ENCODE measurements at places on chromosomes 12 and 14.

DNA sequence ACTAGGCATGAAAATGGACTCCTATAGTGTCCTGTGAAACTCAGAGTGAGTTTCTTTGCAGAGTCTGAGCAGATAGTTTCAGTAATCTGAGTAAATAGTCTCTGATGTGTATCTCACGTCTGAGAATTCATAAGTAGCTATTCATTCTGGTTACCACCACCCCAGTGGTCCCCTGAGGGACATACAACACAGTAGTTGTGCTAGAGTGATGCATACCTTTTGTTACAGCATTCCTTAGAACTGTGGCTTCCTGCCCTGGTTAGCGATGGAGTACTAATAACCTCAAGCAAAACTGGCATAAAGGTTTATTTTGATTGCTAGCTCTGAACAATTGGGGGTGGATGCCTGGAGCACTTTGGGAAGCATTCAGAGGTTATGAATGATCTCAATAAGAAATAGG lies 114.7 kb downstream of the DAAM1 start:
- no peak for DNase-seq

DNA sequence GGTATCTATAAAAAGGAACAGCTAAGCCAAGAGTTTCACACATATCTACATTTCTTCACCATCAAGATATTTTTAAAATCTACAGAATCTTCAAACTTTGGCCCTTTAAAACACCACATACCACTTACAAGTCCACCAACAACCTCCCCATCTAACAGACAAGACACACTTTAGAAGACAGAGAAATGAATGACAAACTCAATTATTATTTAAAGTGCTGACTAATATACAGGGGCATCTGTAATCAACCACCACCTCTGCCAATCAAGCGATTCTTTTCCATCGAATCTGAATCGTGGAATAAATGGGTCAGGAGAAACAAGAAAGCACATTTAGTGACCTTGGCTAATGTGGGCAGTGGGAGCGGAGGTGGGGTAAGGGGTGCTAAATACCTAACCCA lies 7.7 kb downstream of the SETD3 start:
- DNase-seq = no peak

GRCh38 chr12:96073346-96074330 lies 38.3 kb upstream of the LTA4H start:
- no peak for DNase-seq

- DNase-seq = no peak
Observed at GRCh38 chr12:109302358-109302757, 6.7 kb downstream of the FOXN4 start.

- DNase-seq = no peak
Observed at GRCh38 chr12:92740411-92740810, 37.6 kb downstream of the PLEKHG7 start.

- peak; percentile 70 for DNase-seq
Observed at GRCh38 chr12:121748571-121749265, 36.2 kb downstream of the TMEM120B start.

DNA sequence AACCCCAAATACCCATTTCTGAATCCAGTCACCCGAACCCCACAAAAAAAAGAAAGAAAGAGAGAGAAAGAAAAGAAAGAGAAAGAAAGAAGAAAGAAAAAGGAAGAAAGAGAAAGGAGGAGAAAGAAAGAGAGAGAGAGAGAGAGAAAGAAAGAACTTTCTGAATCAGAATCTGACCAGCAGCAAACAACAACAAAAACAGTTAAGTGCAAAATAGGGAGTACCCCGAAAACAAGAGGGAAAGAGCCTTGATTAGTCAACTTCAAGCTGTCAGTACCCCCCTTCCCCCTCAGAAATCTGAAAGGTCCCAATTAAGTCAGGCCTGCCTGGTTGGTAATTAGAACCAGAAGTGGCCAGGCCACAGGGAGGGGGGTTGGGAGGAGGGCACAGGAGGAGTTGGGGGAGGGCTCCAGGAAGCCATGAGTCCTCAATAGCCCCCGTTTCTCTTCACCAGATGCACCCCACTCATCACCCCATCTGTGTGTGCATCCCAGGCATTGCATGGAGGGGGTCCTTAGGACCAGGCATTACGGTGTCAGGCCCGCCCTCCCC lies 9.8 kb downstream of the RARG start:
- no peak for DNase-seq

DNA sequence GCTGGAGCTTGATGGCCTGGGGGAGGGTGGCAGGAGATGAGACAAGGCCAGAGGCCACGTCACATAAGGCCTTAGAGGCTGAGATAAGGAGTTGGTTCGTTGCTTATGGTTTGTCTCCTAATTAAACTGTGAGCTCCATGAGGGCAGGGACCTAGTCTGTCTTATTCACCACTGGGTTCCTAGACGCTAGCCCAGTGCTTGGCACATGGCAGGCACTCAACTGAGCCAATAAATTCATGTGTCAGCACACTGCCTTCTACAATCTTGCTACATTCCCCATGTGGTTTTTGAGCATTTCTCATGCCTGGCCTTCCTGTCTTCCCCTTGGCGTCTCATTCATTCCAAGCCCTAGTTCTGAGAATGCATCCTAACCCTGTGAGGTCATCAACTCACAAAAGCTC lies 92.5 kb upstream of the MED13L start:
- DNase-seq = no peak

DNA sequence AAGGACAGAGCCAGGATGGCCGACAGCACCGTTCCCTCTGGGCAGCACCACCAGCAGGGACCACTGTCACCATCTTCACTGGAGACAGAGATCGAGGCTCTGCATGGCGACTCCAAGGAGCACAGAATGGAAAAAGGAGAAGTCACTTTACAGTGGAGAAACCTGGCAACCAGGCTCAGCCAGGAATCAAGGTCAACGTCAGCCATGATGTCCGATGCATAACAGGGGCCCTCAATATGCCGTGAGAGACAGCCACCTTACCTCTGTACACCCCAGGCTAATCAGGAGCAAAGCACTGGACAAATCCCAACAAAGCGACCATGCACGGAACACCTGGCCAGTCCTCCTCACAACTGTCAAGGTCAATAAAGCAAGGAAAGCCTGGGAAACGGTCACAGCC lies 20.6 kb upstream of the SFSWAP start:
- DNase-seq = no peak

- no peak for DNase-seq
Observed at GRCh38 chr12:50117057-50117622, 5.1 kb downstream of the COX14 start.

DNA sequence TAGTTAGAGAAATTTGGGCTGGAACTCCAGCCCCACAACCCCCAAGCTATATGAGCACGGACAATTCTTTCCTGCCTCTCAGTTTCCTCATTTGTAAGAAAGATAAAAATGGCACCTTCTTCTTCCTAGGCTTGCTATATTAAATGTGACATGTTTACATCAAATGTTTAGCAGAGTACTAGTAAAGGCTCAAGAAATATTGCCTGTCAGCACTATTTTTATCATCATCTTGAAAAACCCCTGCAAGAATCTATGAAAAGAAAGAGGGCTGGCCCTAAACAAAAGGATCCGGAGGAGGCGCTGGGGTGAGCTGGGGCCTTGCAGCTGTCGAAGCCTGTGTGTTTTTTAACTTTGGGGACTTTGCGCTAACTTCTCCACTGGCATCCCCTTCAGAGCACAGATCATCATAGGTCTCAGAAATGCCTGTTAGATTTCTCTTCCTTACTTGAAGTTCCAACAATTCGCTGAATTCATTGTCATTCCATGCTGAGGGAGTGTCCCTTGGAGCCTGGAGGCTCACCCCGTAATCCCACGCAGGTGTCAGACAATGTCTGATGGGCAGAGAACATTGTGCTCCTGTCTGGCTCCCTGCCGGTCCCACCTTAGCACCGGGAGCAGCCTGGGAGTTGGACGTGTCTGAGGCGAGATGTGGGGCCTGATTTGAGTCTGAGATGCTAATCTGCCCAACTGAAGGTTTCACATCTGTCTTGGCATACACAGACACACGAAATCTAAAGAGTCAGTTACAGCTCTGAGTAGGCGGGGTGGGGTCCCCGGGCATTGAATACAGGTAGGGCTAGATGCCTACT lies 206.8 kb downstream of the NUAK1 start:
- DNase-seq = no peak

DNA sequence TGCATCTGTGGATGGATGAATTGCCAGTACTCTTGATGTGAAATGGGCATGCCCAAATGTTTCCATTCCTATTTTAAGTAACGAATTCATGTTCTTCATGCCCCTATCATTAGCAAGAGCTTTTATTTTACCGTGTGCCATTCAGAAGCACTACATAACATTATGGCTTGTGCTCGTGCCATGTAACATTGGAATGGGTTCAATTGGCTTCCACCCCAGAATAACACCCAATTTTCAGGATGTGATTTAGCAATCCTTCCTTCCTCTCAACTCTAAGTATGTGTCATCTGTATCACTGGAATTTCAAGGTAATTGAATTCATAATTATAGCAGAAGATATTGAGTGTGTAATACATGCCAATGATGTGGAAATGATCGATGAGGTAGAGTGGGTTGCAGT lies 145.8 kb upstream of the TMPO start:
- no peak for DNase-seq

GRCh38 chr12:85733221-85733840 lies 102.9 kb downstream of the RASSF9 start:
- no peak for DNase-seq

DNA sequence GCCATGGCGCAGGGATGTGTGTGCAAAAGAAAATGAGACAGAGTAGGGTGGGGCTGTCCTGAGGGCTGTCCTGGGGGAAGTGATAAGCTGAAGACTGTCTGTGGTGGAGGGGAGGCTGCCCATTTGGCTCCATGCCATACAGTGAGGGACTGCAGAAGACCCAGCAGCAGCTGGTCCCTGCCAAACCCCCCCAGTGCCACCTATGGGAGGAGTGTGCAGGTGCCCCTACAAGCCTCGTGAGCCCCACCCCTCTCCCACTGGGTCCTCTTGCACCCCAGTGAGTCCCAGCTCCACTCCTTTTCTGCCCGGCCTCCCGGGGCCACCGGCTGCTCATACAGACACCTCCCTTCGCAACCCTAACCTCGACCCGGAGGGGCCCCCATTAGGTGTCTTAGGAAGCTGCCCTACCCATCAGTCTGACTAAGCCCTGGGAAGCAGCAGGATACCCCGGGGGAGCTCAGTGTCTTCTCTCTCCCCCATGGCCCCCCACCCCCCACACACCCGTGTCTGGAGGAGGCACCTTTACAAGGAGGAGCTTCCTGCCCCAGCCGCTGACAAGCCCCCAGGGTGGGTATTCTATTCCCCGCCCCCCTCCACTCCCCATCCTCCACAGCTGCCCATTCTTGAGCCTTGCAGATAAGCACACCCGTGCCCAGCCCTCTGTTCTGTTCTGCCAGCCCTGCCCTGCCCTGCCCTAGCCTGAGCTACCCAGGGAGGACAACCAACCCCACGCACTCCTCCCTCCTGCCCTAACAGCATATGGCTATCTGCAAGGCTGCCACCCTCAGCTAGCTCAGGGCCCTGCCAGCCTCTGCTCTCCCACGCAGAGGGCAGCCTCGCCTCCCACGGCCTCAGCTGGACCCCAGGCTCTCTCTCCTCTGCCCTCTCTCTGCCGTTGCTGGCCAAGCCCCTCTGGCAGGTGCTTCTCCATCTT lies 41.9 kb downstream of the SLC6A12 start:
- DNase-seq = no peak

DNA sequence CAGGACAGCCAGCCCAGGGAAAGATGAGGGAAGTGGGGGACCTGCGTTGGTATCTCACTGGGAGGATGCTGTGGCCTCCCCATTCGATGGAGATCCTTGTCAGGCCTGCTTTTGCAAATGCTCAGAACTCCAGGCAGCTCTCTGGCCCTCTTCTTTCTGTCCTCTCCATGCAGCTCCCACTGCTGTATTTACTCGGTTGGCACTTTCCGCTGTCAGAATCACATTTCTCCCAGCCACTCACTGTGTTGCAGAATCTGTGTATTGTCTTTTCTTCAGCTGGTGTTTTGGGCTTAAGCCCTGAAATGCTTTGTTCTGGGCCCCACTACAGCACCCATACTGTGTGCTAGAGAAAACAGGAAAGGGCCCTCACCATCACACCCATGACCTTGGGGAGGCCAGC lies 401.1 kb downstream of the RGS6 start:
- no peak for DNase-seq

- DNase-seq = no peak
Observed at GRCh38 chr12:9718968-9719367, 13.9 kb downstream of the CLECL1 start.

- no peak for DNase-seq
Observed at GRCh38 chr14:77043177-77043983, 14.9 kb upstream of the IRF2BPL start.

DNA sequence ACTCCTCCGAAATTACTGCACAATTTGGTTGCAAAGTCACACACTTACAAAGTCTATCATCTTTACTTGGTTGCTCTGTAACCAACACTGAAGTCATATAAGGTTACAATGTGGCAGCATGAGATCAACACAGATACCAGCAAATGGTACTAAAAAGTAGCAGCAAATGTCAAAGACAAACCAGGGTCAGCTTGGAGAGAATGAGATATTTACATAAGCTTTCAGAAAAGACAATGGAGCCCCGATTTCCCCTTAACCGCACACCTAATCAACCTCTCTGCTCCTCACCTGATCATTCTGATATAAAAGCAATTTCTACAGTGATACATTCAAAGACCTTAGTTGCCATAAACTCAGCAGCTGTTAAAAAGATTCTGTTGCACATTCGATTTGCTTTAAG lies 76.4 kb upstream of the FOXN3 start:
- no peak for DNase-seq

GRCh38 chr12:104485651-104486362 lies 29.1 kb downstream of the CHST11 start:
- no peak for DNase-seq

GRCh38 chr14:84490081-84490480 lies 1039.9 kb upstream of the FLRT2 start:
- no peak for DNase-seq

DNA sequence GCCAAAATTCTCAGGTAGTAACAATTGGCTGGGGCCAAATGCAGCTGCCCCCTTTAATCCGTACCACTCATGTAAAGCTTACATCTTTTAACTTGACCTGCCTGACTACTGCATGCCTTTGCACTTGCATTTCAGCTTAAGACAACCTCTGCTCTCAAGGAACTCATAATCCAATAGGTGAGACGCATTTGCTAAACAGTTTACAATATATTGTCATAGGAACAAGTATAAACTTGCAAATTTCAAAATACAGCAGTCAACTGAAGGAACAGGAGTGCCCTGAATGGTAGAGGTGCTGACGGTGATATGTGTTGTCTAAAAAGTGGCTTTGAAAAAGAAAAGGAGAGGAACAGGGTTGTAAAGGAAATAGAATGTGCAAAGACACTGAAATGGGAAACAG lies 3.6 kb upstream of the BRMS1L start:
- no peak for DNase-seq

DNA sequence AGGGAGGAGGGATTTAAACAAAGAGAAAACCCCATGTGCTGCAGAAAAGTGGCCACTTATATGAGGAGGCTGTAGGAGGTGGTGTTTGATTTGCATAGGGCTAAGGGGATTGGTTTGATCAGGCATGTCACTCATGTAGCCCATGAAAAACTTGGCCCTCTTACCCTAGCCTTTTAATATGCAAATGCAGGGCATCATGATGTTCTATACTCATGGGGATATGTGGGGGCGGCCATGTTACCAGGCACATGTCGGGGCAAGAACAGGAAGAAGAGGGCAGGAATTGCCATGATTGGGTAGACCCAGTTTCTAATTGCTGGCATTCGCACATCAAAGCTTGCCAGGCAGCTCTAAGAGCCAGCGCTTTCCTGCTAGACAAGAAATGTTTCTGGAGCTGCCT lies 28.8 kb downstream of the KLRK1 start:
- DNase-seq = no peak
